ENCODE measurements at places on chromosomes 6 and 20.

DNA sequence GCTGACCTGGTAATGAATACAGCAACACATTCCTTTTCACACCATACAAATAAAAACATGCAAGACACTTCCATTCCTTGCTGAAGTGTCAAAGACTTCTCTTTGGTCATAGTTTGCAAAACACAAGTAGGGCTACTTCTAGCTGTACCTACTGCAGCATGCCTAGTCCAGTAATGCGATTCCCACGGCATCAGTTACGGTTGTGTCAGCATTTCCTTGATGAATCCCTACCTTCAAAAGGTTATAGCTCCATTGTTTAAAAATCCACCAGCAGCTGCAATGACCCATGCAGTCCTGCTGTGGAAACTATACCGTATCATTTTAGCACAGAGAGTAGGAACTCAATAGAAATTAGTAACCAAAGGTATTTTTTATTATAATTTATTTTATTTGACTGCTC is 1371.5 kb downstream of the EPHA7 start:
- peak; percentile 6 for DNase-seq

- no peak for DNase-seq
Measured at GRCh38 chr6:108723594-108723993, 124.6 kb upstream of the ARMC2 start.

GRCh38 chr6:161395716-161396231 is 121.9 kb upstream of the AGPAT4 start:
- no peak for DNase-seq

GRCh38 chr6:127120787-127121636 is 2.5 kb downstream of the RSPO3 start:
- DNase-seq = peak; percentile 85

DNA sequence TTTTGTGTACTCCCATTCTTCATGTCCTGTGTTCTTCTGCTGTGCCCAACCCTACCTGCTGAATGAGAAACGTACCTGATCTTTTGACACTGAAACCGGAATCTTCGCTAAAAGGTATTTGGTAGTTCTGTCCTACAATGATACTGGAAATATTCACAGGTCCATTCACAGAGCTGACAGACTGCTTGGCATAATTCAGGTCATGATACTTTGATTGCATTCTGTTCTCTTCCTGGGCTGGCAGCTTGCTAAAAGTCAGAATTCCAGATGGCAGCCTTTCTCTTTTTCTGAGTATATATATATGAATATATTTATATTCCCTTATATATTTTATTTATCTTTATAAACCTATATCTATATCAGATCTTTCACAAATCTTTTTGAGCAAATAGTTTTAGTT is 375.1 kb downstream of the PHF3 start:
- DNase-seq = no peak

- DNase-seq = peak; percentile 43
Measured at GRCh38 chr20:6583134-6583738, 184.2 kb upstream of the BMP2 start.

GRCh38 chr6:42390228-42390934 is 61.3 kb downstream of the TRERF1 start:
- no peak for DNase-seq

DNA sequence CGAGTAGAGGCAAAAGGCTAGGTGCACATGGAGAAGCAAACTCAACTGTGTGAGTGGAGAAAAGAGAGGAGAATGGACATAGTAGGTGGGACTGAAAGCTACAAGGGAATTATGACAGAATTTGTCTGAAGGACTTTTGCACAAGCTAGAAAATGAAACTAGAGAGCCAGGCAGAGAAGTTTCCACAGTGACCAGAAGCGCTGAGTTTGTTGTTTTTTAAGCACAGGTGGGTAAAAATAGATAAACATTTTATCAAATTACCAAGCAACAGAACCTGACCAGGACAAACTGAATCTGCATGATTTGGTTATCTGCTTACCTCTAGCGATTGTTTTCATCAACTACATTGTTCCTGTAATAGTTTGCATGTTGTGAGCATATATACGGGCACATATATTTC is 38.6 kb downstream of the SMLR1 start:
- DNase-seq = no peak

DNA sequence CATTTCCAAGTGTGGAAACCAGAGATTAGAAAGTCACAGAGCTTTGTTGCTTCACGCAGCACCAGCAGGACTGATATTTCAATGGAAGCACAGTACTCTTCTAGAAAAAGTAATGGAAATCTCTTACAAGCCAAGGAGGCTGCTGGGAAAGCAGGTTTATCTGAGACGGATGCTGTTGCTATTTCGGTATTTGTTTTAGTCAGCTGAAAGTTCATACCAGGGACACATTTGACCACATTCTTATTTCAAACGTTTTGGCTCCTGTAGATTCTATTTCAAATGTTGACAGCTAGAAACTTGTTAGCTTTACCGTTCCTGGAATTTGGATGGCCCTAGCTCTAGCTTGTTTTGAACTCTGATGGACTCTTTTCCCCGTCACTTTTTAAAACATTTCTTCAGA is 3.7 kb upstream of the TMEM242 start:
- no peak for DNase-seq

DNA sequence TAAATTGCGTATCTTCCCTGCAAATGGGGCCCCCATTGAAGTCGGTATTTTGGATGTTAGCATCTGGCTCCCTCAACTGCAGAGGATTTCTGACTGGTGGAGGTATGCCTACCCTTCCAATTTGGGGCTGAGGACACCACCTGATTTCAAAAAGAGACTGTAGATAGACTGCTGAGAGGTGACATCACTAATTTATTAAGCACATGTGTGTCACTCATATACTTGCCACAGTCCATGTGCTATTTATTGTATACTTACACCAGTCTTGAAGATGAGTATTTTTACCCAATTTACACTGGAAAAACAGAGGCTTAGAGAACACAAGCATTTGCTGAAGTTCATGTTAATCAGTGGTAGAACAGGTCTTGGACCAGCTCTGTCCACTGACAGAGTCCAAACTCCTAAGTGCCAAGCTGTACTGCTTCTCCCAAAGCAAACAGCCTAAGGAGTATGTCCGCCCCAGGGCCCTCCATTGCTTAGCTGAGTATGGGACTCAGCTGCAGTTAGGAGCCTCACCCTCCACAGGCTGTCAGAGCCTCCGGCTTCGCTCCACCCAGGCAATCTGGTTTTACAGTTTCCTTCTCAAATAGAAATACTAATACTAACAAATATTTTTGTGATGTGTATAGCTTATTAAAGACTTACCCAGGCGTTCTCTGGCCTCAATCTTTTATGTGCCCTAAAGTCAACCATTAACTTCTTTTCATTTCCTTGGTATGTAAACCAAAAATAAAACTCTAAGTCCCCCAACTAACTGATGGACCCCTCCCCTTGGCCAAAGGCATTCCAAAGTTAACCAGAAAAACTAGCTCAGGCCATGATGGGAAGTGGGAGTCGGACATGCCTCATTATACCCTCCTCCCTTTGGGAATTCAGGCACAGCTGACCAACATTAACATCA is 17.5 kb downstream of the RIN2 start:
- DNase-seq = no peak

DNA sequence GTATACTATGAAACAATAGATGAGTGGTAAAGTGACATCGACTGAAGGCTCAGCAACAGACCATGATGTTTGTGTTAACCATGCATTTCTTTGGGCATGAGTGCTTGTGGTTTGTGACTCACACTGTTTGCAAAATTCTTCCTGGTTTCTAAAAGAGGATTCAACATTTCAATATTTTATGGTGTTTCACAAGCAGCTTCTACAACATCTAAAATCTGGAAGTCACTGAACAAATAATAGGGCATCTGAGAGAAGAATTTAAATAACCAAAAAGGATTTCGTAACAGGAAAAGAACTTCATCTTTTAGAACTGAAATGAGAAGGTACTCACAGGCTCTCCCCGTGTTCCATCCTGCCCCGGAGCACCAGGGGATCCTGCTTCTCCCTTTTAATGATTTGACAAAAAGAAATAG is 146.2 kb downstream of the COL21A1 start:
- DNase-seq = no peak

- DNase-seq = no peak
Measured at GRCh38 chr20:37914672-37915433, 11.9 kb downstream of the VSTM2L start.

DNA sequence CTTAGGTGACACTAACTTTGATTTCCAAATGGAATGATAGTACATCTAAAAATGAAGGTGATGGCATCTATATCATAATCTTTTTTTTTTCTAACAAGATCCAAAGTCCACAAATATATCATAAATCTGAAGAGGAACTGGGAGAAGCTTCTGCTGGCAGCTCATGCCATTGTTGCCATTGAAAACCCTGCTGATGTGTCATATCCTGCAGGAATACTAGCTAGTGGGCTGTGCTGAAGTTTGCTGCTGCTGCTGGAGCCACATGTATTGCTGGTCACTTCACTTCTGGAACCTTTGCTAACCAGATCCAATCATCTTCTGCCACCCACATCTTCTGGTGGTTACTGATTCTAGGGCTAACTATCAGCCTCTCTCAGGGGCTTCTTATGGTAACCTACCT is 27.4 kb upstream of the KHDC1 start:
- no peak for DNase-seq

GRCh38 chr20:46317685-46318177 is 9.4 kb upstream of the CDH22 start:
- peak; percentile 68 for DNase-seq

GRCh38 chr20:63134201-63134612 is 81.7 kb downstream of the YTHDF1 start:
- no peak for DNase-seq

GRCh38 chr6:88135578-88136114 is 30.5 kb downstream of the CNR1 start:
- no peak for DNase-seq

- no peak for DNase-seq
Measured at GRCh38 chr6:107757910-107758309, 66.2 kb downstream of the SCML4 start.

DNA sequence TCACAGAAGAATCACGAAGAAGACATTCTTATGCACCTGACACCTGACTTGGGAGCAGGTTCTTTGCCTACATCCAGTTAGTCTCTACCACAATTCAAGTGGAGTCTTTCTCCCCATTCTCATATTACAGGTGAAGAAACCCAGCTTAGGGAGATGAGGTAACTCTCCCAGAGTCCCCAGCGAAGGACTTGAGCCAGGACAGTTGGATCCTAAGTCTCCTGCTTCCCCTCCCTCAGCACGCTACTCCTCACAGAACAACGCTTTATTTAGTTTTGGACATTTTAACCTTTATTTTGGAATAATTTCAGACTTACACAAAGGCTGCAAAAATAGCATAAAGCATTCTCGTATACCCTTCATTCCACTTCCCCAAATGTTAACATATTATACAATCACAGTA is 824 bp upstream of the CSTL1 start:
- no peak for DNase-seq

DNA sequence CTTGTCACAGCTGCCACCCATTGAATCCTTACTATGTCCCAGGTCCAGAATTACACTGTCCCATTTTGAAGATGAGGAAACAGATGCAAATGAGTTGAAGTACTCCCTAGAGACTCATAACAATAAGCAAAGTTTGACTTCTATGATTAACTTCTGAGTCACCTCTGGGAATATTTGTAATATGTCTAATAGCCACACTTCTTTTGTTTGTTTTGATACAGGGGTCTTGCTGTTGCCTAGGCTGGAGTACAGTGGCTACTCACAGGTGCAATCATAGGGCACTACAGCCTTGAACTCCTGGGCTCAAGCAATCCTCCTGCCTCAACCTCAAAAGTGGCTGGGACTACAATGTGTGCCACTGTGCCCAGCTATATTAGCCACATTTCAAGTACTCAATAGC is 11.4 kb upstream of the SOX12 start:
- no peak for DNase-seq

GRCh38 chr6:122719176-122719575 is 60.3 kb upstream of the FABP7 start:
- DNase-seq = peak; percentile 26

- no peak for DNase-seq
Measured at GRCh38 chr20:35478804-35479472, 23.5 kb downstream of the CEP250 start.

- DNase-seq = no peak
Measured at GRCh38 chr20:17613328-17614175, 43.7 kb downstream of the DSTN start.

DNA sequence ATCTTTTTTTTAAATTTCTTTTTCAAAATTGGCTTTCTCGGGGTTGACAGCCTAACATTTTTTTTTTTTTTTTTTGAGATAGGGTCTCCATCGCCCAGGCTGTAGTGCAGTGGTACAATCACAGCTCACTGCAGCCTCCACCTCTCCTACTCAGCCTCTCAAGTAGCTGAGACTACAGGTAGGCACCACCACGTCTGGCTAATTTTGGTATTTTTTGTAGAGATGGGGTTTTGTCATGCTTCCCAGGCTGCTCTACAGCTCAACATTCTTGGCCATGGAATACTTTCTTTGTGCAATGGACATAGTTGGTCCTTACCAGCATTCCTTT is 6.4 kb upstream of the CTNNBL1 start:
- DNase-seq = no peak

- DNase-seq = peak; percentile 100
Measured at GRCh38 chr6:82693094-82693493, 329.5 kb downstream of the TPBG start.

DNA sequence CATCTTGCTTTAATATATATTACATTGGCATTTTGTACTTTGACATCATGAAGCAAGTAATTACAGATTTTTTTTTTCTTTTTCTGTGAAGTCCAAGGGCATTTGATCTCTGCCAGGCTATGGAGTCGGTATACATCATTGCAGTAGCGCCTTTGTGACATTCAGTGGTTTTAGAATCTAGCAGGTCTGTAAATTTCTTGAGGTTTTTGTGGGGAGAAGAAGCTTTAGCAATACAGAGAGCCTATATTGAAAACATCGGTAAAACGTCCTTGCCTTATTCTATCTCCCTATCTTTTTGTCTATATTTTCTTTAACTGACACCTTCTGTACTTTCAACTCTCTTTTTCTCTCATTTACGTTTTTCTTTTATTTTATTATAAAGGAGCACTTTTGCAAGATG is 47.2 kb downstream of the DUSP22 start:
- no peak for DNase-seq

GRCh38 chr6:39338397-39338796 is 15.9 kb upstream of the KCNK16 start:
- no peak for DNase-seq

DNA sequence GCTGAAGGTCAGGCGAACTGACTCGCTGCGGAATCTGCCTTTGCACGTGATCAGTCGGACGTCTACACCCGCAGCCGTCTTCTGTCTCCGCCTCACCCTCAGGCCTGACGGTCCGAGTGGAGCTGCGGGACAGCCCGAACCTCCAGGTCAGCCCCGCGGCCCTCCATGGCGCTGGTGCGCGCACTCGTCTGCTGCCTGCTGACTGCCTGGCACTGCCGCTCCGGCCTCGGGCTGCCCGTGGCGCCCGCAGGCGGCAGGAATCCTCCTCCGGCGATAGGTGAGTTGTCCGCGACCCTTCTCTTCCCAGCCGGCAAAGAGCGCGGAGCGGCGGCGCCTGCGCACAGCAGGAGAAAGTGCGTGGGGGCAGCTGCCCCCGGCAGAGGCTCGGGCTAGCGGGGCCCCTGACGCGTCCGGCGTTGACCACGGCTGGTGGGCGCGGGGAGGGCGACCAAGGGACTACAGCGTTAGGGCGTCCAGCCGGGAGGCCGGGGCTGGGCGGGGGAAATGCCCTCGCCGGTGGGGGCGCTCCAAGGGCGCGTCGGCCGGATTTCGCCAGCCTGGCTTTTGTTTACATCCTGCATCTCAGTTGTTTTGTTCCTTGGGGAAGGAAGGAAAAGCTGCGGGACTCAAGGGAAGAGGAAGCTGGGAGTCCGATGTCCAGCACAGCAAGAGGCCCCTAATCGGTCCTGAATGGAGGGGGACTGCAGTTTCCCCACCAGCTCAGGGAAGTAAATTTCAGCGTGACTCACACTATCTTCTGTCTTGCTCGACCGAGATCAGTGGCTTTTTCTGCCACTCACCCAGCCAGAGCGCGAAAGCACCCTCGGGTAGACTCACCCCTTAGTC is at the start of gene SMPDL3A:
TSS of gene SMPDL3A (plus strand) at position 77 of the 846 bp plus-strand sequence. CDS start at position 166, 89 bp downstream.
- peak; percentile 86 for DNase-seq

Data from NCI-H2029 (cell line).